Mesangial cell (primary cell): ENCODE measurements at places on chromosomes 6 and 20. TPM values are rescaled to one million over a fixed set of nuclear protein-coding genes. Genes with fewer than 3 reads are reported as not detected.

The IMPG1 gene
- total RNA-seq, result not detected in 2 replicates

The C6orf141 gene
- total RNA-seq, result 2.3 and 9.1 TPM in 2 replicates

The GCNT2 gene
- total RNA-seq, result 4.4 and 5.2 TPM in 2 replicates

The MACROD2 gene
- 0.49 and 1.4 TPM in 2 replicates for total RNA-seq

The GPR6 gene
- not detected in 2 replicates for total RNA-seq

The FAM110A gene
- total RNA-seq, result 5.8 and 10.9 TPM in 2 replicates

The ARMH2 gene
- not detected in 2 replicates for total RNA-seq

The SLC17A1 gene
- total RNA-seq, result 0.25 TPM in 1 of 2 replicates, not detected in the other

The APOBEC2 gene
- total RNA-seq, result not detected in 2 replicates

The ATF6B gene
- 24.0 and 46.3 TPM in 2 replicates for total RNA-seq

The CCDC167 gene
- total RNA-seq, result 29.0 and 83.9 TPM in 2 replicates

The FLRT3 gene
- total RNA-seq, result 2.1 and 11.8 TPM in 2 replicates

The TSPO2 gene
- 0.51 TPM in 1 of 2 replicates, not detected in the other for total RNA-seq

The SLC25A27 gene
- 1.3 and 2.5 TPM in 2 replicates for total RNA-seq

The EGFL8 gene
- total RNA-seq, result 2.3 and 8.9 TPM in 2 replicates

The LY6G5B gene
- 1.3 and 2.3 TPM in 2 replicates for total RNA-seq

The SMIM29 gene
- total RNA-seq, result 35.2 and 39.3 TPM in 2 replicates

The GSTA3 gene
- not detected in 2 replicates for total RNA-seq

The PLG gene
- not detected in 2 replicates for total RNA-seq

The TMEM151B gene
- total RNA-seq, result not detected in 2 replicates

The ADGB gene
- total RNA-seq, result not detected in 2 replicates

The HLA-DQB1 gene
- 1.0 TPM in 1 of 2 replicates, not detected in the other for total RNA-seq

The TCP11 gene
- total RNA-seq, result 0.16 and 0.63 TPM in 2 replicates

The NXT1 gene
- 34.7 and 59.0 TPM in 2 replicates for total RNA-seq

The WFDC11 gene
- total RNA-seq, result not detected in 2 replicates

The NOX3 gene
- total RNA-seq, result not detected in 2 replicates

The CST3 gene
- total RNA-seq, result 551 and 1,030 TPM in 2 replicates

The NMBR gene
- total RNA-seq, result 0.25 and 0.33 TPM in 2 replicates

The TRIM10 gene
- not detected in 2 replicates for total RNA-seq
